ENCODE measurements at places on chromosomes 2 and 18.

DNA sequence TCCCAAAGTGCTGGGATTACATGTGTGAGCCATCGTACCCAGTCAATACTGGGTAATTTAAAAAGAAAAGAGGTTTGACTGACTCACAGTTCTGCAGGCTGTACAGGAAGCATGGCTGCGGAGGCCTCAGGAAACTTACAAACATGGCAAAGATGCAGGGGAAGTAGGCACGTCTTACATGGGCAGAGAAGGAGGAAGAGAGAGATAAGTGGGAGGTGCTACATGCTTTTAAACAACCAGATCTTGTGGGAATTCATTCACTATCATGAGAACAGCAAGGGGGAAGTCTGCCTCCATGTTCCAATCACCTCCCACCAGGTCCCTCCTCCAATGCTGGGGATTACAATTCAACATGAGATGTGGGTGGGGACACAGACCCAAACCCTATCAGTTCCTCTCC lies 192.5 kb downstream of the ATAD2B start:
- DNase-seq = no peak

DNA sequence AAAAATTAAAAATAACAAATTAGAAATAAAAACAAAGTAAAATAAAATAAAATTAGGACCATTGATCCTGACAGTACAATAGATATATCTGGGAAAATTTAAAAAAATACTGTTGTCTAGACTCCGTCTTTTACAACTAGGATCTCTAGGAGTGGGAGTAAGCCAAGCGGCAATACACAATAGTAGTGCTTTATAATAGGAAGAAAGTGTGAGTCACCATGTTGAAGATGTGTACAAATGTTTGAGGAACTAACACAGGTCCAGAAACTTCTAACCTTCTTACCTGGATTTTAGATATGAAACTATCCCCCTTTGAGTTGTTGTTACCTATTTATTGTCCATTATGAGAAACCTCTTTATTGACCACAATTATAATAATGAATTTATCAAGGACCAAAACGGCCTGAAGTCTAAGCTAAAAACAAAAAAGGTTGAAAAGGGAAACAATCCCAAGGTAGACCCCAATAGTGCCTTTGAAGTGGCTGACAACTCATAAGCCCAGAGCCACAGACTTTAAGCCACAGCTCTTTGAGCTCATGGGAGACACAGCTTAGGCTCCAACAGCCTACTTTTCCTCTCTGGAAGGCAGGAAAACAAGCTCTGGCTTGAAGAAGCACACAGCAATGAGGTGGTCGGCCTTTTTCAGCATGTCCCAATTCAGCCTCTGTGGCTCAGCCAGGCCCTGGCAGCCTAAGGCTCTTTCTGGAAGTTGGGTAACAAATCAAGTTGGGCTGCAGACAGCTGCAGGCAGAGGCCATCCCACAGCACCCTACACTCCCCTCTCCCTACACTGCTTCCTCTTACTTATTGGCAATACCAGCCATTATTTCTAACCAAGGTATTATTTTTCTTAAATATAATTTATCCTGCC lies 62.9 kb downstream of the AQP4 start:
- no peak for DNase-seq

DNA sequence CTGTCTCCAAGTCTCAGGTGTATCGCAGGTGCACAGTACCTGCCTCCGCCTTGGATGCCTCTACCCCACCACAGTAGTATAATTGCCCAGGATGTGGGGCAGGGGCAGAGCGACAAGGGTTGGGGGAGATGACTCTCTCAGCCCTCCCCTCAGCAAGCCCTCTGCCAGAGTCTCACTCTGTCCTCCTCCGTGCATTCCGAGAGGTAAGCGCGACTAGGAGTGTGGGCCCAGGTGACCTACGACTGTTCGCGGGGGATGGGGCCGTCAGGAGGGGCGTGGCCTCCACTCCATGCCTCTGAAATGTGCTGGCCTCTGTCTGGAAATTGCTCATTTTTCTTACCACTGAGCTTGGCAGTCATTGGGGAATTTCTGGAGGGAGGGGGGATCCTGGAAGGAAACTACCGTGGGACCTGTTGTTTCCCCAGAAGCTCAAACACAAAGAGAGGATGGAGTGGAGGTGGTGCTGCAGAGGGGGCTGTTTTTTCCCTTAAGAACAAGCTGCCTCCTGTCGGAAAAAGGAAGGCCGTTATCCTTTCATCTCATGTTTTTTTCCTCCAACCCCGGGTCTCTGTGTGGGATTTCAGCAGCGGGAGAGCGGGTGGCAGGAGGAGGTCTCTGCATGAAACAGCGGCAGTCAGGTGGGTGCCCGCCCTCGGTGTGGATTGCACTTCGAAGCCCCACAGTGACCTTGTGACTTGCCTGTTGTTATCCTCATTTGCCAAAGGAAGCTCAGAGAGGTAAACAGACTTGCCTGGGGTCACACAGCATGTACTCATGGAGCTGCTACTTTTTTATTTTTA lies 13.0 kb upstream of the RALB start:
- DNase-seq = no peak

DNA sequence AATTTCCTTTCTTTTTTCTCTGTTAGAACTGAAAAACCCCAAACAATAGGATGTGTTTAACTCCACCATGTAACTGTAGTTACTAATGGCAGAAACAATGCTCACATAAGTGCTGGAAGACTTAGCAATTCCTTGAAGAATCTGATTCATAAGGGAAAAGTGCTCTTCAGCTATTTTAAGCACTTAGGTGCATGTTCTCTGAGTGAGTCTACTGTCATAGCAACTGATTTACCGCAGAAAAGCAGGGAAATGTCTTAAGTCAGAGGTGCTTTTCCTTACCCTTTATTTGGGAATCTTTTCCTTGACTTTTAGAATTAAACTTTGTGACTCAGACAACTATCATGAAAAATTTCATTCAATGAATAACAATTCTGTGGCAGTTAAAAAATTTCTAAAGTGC lies 65.4 kb upstream of the NABP1 start:
- no peak for DNase-seq

- no peak for DNase-seq
Observed at GRCh38 chr2:42926434-42927333, 134.3 kb upstream of the HAAO start.

- no peak for DNase-seq
Observed at GRCh38 chr2:200369886-200370285, 63.4 kb downstream of the SPATS2L start.

DNA sequence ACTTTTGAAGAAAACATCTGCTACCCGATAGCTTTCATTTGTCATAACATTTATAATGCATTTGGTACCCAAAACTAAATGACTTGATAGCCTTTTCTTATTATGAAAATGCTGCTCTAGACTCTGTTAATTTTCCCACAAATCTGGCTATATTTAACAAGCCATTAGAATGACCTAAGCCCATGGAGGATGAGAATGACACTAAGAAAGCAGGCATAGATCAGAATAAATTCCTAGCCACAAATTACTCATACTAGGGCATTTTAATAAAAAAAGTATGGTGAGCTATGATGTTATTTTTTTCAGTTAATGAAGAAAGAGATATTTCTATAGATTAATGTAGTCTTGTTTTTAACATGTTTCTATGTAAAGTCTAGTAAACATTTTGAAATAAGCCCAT lies 1728.3 kb downstream of the SUCLG1 start:
- no peak for DNase-seq

- DNase-seq = no peak
Observed at GRCh38 chr2:236969767-236970655, 115.7 kb upstream of the COPS8 start.

- DNase-seq = no peak
Observed at GRCh38 chr2:64492821-64493220, 31.3 kb upstream of the AFTPH start.

- no peak for DNase-seq
Observed at GRCh38 chr18:41324020-41324791, 630.8 kb upstream of the PIK3C3 start.

- no peak for DNase-seq
Observed at GRCh38 chr2:209570194-209570593, 146.3 kb downstream of the MAP2 start.

DNA sequence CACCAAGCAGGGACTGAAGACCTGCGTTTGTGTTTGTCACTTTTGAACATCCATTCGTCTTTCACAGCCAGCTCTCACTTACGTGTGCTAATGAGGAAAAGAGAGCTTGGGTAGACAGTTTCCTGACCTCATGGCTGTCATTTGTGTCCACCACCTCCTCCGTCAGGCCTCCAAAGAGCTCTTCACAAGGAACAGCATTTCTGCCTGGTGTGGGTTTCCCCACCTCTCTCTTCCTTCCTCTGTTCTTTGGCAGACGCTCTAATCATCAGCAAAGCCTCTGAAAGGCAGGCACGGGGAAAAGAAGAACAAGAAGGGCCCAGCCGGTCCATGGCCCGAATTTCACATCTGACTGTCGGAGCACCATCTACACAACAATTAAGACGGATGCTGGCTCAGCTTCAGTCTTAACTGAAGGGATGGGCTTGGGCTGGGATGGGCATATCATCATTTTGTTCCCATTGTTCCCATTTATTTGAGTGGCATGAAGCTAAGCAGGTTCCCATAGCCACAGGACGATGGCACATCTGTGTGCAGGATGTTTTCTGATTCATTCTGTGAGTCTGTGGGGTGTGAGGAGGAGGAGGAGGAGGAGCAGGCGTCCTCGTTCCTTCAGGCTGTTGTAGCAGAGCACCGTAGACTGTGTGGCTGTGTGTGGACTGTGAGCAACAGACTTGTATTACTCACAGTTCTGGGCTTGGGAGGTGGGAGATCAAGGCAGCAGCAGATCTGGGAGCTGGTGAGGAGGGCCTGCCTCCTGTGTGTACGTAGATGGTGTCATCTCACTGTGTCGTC lies 66.4 kb downstream of the TSHZ1 start:
- no peak for DNase-seq

DNA sequence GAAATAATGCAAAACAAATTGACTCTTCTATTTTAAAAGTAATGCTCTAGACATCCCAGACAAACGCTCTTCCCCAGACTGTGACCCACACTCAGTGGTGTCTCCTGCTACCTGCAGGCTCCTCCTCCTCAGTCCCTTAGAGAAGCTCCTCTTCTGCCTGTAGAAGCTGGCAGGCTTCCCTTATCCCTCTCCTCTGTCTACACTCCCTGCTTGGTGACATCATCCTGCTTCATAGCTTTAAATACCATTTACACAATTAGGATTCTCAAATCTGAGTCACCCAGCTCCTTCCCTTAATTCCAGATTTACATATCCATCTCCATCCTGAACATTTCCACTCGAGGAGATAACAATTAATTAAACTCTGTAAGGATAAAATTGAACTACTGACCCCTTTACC lies 167.9 kb downstream of the FBXO15 start:
- no peak for DNase-seq

All from activated gamma-delta T cell (primary cell).